ENCODE measurements at places on chromosomes 5 and 9.

DNA sequence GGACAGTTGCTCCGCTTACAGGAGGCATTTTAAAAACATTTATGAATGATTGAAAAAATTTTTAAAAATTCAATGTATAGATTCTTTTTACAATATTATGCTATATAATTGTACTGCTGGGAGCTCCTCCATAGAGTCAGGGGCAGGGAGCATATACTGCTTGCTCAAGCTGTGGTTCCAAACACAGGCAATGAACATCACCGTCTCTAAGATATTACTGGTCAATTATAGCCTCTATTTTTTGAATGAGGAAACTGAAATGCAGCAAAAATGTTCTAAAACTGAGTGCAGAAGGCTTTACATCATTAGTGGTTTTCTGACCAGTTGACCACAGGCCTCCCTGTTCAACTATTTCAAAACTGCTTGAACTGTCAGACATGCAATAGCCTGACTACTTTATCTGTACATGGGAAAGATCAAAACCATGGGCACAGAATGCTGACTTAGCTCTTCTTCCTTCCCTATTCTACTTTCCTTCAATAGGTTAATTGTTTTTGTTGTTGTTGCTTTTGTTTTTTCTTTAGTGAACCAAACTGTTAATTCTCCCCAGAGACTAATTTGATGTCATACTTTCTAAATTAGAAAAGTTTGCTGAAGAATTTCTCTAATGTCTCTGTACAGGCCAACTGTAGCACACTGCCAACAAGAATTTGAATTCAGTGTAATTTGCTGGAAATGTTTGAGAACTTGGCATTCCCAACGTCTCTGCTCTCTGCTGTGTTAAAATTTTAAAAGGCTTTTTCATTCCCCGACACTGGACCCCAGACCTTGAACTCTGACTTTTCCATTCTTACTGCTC lies 107.6 kb upstream of the MPDZ start:
- DNase-seq = no peak

DNA sequence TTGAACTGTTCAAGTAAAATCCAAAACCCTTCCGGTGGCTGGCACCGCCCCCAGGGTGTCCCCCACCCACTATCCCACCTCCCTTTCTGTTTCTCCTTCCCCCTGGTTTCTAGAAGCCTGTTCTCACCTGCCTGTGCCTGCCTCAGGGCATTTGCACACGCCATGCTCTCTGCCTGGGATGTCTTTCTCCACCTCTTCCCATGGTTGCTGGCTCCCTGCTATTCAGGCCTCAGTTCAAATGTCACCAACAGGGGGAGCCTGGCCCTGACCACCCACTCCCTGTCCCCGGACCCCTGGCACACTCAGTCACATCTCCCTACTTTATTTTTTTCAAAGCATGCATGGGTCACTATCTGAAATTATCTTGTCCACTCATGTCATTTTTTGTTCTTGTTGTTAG lies 39.9 kb upstream of the EEIG1 start:
- DNase-seq = no peak

DNA sequence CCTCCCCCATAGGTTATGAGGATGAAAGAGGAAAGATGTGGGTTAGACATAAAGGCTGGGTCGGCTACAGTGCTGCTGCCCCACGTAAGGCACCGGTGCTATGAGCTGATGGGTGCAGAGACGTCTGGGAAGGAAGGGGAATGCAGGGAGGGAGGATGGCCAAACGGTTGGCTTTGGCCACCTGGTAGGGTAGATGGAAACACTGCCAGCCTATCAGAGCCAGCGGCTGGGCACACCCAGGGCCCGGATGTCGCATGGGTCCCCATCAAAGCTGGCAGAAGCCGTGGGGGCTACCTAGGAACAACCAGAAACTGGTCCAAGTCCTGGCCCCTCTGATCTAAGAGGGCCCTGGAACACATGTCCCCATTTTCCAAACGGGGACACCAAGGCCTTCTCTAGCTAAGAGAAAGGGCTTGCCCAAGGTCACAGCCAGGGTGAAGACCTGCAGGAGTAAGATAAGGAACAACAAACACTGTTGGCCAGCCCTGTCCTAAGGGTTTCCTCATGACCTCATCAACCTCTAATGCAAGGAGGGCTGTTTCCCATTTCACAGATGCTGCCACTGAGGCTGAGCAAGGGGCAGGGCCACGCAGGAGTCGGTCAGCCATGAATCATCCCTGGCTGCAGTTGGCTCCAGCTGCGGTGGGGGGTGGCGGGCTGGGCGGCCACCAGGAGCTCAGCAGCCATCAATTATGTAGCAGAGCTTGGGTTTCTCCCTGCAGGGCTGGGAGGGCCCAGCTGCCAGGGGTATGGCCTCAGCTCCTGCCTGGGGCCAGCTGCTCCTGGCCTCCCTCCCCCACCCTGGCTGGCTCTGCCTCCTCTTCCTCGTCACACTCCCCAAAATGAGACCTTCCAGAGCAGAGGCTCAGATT lies 4.9 kb downstream of the SH3GLB2 start:
- DNase-seq = peak; percentile 36

GRCh38 chr5:62562867-62563266 lies 15.8 kb upstream of the LRRC70 start:
- DNase-seq = no peak

GRCh38 chr5:81949462-81949861 lies 22.4 kb upstream of the ATG10 start:
- DNase-seq = no peak

GRCh38 chr9:125540497-125540896 lies 166.5 kb downstream of the MAPKAP1 start:
- DNase-seq = no peak

- no peak for DNase-seq
Measured at GRCh38 chr5:95530416-95530815, 24.4 kb downstream of the SKIC3 start.

DNA sequence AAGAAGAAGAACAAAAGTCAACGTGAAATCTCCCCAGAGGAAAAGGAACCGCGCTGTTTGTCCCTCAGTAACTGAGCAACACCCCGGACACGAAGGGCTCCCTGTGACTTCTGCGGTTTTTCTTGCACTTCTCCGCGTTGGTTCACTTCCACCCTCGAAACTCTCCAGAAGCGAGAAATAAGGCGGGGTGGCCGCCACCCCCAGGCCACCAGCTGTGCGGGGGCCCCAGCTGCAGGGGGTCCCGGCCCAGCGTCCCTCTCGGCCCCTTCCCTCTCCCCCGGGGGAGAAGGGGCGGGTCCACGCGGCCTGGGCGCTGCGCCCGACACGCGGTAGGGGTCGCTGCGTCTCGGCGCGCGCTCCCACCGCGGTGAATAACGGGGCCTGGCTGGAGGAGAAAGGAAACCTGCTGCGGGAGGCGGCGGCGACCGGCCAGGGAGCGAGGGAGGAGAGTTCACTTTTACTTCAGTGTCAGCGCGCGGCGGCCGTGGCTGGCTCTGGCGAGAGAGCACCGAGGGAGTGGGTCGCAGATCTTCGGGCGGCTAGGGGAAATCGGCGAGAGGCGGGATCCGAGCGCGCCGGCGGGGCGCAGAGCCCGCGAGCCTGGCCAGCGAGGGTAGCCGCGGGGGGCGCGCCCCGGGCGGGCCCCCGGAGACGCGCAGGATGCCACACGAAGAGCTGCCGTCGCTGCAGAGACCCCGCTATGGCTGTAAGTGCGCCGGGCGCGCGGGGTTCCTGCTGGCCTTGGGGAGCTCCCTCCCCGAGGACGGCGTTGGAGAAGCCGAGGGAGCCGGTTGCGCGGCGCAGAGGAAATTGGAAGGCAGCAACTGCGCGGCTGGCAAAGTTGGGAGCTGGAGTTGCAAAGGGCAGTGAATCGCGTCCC lies at the start of gene IQGAP2:
Gene IQGAP2 (plus strand): TSS at position 400 of the 880 bp plus-strand sequence. CDS start 261 bp downstream, at position 661.
- DNase-seq = peak; percentile 91

GRCh38 chr5:139104577-139105276 lies 93.4 kb downstream of the SIL1 start:
- DNase-seq = no peak

GRCh38 chr5:112586596-112587062 lies 151.1 kb upstream of the APC start:
- peak; percentile 41 for DNase-seq

- no peak for DNase-seq
Measured at GRCh38 chr5:117376748-117377147, 802.1 kb upstream of the SEMA6A start.

GRCh38 chr9:133810556-133811195 lies 72.5 kb upstream of the SARDH start:
- DNase-seq = no peak

- no peak for DNase-seq
Measured at GRCh38 chr9:78443946-78444345, 147.0 kb downstream of the PSAT1 start.

DNA sequence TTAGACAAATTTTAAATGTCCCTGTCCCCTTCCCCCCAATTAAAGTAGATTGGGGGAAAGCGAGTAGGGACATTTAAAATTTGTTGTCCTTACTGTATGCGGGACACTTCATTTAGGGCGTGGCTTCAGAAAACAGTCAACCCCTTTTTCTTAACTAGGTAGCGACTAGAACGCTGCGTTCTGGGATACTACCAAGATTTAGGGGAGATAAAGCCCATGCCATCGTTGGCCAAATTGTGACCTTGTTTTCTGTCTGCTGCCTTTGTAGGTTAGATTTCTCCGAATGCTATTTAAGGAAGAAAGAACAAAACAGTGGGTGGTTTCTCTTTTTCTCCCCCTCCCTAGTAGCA lies 1.2 kb downstream of the CKS2 start:
- DNase-seq = no peak

DNA sequence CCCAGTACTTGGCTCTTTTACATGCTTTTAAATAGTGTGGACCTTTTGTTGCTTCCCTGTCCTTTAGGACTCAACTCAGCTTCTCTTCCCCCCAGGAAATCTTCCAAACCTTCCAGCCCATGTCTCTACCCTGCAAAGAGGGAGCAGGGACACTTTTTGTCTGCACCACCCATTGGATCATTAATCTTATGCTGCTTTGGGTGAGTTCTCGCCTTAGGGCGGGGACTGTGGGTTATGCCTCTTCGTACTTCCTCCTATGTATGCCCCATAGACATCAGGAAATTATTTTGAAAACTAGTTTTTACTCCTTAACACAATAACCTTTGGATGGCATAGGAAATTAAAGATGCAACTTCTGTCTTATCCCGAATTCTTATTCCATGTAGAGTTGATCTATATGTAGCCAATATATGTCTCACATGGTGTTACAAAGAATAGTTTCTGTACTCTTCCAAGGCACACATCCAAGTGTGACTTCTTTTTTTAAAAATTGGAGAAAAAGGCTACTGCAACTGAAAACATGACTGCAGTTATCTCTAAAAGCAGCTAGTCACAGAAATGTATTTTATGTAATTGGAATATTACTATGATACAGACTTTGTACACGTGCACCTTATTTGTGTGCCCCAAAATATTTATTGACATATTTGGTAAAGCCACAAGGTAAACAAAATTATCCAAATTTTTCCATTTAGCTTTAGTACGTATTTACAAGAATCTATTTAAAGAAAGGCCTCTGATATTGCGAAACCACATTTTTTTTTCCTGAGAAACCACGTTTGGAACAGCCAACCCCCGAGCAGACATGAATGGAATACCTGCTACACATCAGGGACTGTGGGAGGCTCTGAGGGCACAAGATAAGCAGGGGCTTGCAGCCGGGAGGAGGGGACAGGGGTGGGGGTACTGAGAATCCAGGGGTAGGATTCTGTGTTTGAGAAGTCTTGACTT lies 133.6 kb downstream of the WDR41 start:
- no peak for DNase-seq

- DNase-seq = peak; percentile 47
Measured at GRCh38 chr5:138065102-138065501, 18.7 kb upstream of the WNT8A start.

DNA sequence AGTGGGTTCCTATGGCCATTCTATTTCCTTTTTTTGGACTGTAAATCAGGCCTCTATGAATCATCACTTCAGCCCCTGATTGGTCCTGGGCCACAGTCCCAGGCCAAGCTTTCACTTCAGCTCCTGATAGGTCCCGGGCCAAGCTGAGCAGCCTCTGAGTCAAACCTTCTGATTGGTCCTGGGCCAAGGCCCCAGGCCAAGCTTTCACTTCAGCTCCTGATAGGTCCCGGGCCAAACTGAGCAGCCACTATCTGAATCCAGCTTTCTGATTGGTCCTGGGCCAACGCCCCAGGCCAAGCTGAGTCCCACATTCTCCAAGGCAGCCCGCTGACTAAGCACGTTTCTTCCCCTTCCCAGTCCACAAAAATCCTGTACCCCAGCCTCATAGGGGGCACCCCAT lies 1972.9 kb upstream of the ACO1 start:
- no peak for DNase-seq

DNA sequence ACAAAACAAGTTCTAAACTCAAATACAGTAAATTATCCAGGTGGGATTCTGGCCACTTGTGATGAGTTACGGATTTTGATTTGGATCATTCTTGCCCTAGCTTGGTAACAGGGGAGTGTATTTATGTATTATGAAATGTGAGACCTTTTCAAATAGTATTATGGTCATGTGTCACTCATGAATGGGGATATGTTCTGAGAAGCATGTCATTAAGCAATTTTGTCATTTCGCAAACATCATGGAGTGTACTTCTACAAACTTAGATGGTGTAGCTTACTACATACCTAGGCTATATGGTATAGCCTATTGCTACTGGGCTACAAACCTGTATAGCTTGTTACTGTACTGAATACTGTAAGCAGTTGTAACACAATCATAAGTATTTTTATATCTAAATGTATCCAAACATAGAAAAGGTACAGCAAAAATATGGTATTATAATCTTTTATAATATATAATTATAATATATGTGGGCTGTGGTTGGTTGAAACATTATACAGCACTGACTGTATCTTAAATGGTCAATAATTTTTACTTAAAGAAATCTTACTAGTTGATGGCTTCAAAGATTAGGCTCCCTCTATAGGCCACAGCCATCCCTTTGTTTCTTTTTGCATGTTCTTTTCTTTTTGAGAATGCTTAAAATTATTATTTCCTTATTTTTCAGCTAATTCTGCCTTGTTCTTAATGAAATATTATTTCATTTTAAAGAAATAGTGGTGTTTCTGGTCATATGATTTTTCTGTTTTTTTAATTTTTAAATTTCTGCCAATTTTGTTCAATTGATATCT lies 128.4 kb downstream of the MAST4 start:
- DNase-seq = no peak

DNA sequence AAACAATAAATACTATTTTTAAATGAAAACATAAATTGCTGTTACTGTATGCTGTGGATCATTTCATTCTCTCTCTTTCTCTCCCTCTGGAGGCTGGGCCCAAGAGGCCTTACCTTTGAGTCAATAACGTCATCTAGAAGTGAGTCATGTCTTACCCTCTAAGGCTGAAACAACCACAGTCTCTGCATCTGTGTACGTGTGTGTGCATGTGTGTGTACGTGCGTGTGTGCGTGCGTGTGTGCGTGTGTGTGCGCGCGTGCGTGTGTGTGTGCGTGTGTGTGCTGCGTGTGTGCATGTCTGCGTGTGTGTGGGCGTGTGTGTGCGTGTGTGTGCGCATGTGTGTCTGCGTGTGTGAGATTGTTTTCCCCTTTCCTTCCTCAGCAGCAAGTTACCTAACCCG lies 13.6 kb upstream of the IL17B start:
- DNase-seq = no peak

- no peak for DNase-seq
Measured at GRCh38 chr9:71652480-71652879, 115.8 kb downstream of the CEMIP2 start.

Measured in D341Med (cell line).